ENCODE measurements at places on chromosomes 5 and 9.

DNA sequence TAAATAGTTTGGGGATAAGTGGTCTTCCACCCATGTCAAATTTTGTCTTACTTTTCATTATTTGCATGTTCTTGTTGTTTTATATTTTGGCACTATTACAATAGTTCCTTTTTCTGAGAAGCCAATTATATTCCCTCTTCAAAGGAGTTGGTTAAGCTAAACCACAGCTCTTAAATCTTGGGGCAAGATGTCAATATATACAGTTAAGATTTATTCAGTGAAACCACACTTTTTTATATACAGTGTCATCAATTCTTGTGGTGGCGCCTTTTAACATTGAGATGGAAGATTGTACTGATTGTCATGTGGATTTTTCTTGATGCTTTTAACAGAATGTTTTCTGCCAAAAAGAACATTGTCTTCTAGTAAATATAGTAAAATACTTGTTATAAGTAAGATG is 104.1 kb downstream of the MTREX start:
- DNase-seq: no peak

- no peak for DNase-seq
These were observed 141.0 kb downstream of the MEF2C start for GRCh38 chr5:88741964-88742363.

GRCh38 chr5:138641547-138642298 is 66.5 kb upstream of the HSPA9 start:
- DNase-seq: peak; percentile 75

GRCh38 chr5:164372892-164373291 is 867.5 kb downstream of the MAT2B start:
- no peak for DNase-seq

DNA sequence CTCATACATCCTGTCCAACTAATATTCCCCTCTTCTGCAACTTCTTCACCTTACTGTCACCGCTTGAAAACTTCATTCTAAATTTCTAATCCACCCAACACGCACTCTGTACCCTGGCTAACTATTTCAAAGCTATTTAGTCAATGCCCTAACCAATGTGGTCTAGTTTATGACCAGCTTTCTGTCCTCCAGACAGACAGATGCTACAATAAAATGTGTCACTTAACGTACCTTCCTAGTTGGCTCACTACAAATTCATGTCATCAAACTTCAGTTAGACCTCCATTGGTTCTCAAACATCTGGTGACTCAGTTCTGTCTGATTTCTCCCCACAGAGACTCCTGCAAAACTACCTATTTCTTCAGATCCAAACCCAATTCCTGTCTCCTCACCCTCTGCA is 57.7 kb downstream of the FAM13B start:
- DNase-seq: no peak

GRCh38 chr9:18314316-18314715 is 159.6 kb upstream of the ADAMTSL1 start:
- no peak for DNase-seq

DNA sequence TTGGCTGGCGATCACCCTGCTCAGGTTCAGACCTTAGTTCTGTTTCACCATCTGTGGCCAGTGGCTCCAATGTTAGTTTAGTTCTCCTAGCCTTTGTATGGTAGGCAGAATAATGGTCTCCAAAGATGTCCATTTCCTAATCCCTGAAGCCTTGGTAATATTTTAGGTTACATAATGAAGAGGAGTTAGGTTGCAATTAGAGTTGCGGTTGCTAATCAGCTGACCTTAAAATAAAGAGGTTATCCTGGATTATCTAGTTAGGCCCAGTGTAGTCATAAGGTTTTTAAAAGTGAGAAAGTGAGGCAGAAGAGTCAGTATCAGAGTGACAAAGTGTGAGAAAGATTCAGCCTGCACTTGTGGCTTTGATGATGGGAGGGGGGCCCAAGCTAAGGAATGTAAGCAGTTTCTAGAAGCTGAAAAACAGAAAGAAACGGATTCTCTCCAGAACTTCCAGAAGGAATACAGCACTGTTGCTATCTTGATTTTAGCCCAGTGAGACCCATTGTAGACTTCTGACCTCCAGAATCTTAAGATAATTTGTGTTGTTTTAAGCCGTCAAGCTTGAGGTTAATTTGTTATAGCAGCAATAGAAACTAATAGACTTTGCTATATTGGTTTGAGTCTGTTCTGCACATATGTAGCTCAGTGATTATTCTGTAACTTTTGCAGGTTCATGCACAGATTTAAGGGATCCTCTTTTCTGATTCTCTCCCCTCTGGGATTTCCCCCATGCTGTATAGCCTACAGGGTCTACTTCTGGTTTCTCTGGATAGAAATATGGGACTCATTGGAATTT is 21.6 kb downstream of the LNPEP start:
- DNase-seq: no peak

DNA sequence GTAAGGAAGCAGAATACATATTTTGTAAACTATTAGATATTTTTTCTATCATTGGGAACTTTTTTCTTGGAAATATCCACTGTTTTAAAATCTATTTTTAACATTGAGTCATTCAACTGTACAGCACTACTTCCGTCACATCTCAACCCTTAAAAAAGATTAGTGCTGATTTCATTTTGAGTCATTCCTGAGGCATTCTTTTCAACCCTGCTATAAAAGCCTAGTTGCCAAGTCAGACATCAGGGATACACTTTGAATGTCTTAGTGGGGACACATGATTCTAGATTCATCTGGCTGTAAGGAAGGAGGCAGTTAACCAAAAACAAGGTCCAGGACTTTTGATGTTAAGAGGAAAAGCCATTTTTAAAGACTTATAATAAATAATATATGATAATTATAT is 160.9 kb downstream of the GIN1 start:
- DNase-seq: no peak

GRCh38 chr5:146947181-146947941 is 68.8 kb upstream of the PPP2R2B start:
- no peak for DNase-seq

GRCh38 chr9:137252555-137253506 is 1.7 kb downstream of the STPG3 start:
- no peak for DNase-seq

GRCh38 chr9:16815079-16815478 is 55.4 kb downstream of the BNC2 start:
- DNase-seq: no peak

DNA sequence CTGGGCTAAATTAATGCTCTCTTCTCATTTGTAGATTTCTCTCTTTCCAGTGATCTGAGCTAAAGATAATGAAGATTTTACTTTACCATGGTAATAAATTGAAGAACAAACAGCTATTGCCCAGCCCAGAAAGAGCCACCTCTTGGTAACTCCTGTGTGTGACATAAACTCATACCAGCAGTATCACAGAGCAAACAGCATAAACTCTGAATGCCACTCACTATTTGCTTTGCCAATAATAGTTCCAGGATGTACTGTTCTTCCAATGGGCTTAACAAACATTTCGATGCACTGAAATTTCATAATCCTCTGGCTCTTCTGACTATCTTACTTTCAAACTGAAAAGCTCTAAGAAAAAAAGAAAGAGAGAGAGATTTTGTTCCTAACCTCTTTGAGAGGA is 69.8 kb upstream of the RASEF start:
- no peak for DNase-seq

GRCh38 chr9:134489621-134490408 is 151.8 kb upstream of the COL5A1 start:
- DNase-seq: no peak

- no peak for DNase-seq
These were observed 22.5 kb upstream of the HMGCS1 start for GRCh38 chr5:43335681-43336080.

- no peak for DNase-seq
These were observed 218.2 kb upstream of the NUDT12 start for GRCh38 chr5:103780794-103781193.

DNA sequence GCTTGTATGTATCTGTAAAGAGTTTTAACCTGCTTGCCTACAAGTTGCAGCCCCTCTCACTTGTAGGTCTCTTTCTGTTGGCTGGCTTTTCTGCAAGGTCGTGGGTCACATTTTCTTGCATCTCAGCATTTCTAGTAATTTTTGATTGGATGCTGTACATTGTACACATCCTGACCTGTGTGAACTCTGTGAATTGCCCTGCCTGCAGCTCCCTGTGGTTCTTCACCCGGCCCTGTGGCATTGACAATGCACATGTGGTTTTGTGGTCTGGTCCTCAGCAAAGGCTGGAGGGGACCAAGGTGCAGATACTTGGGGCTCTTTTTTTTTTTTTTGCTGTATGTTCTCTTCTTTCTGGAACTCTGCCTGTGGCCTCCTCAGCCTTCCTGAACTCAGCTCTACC is 53.6 kb downstream of the WNK2 start:
- no peak for DNase-seq

- DNase-seq: no peak
These were observed 2.8 kb downstream of the PITX1 start for GRCh38 chr5:135030956-135031812.

DNA sequence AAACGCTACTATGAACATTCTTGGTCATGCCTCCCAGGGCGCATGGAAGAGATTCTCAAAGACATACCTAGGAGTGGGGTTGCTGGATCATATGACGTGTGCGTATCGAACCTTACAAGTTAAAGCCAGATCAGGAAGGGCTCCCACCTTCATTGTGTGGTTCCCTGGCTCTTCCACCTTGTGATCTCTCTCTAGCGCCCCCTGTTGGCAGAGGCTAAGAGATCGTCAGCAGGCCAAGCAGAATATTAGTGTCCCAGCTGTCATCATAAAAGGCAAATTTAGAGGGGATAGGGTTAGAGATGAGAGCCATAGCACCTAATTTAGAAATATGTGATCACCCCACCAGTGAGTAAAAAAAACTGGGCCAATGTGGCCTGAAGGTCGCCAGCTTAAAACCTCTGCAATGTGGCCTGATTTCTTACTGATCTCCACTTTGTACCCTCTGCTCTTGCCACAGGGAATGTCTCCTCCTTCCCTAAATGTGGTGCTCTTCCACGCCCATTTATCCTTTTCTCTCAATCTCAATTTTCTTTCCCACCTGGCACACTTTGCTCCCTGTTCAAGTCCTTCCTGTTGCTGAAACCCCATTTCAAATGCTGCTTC is 91.7 kb upstream of the SHB start:
- DNase-seq: peak; percentile 75

GRCh38 chr9:71985297-71985911 is 74.0 kb downstream of the C9orf85 start:
- no peak for DNase-seq

DNA sequence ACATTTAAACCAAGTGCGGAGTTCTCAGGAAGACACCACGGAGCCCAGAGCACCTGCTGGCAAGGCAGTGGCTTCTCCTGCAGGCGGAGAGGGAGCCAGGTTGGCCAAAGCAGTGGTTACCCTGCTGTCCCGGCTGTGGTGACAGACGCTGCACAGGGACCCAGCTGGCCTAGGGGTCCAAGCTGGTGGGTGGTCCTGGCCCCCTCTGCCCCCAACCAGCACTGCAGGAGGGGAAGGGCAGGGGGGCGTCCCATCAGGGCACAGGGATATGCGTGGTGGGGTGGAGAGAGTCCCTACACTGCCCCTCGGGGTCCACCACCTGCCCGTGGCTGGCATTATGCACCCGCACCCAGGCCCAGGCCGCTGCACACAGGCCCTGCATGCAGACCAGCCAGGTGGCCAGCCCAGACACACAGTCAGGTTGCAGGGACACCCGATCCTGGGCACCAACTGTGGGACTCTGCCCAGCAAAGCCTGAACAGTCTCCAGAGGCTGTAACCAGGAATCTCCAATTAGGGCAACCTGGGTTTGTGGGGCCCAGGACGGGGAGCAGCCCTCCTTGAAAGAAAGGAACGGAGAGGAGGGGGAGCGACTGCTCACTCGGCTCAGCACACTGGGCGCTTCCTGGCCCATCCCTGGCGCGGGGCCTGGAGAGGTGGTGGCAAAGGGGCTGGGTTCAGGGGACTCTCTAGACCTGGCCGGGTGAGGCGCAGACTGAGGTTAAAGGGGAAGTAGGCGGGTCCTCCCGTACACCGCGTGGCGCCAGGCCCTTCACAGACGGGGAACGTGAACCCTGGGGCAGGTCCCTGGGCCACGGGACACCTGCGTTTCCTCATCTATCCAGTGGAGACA is 46.3 kb downstream of the NACC2 start:
- no peak for DNase-seq

DNA sequence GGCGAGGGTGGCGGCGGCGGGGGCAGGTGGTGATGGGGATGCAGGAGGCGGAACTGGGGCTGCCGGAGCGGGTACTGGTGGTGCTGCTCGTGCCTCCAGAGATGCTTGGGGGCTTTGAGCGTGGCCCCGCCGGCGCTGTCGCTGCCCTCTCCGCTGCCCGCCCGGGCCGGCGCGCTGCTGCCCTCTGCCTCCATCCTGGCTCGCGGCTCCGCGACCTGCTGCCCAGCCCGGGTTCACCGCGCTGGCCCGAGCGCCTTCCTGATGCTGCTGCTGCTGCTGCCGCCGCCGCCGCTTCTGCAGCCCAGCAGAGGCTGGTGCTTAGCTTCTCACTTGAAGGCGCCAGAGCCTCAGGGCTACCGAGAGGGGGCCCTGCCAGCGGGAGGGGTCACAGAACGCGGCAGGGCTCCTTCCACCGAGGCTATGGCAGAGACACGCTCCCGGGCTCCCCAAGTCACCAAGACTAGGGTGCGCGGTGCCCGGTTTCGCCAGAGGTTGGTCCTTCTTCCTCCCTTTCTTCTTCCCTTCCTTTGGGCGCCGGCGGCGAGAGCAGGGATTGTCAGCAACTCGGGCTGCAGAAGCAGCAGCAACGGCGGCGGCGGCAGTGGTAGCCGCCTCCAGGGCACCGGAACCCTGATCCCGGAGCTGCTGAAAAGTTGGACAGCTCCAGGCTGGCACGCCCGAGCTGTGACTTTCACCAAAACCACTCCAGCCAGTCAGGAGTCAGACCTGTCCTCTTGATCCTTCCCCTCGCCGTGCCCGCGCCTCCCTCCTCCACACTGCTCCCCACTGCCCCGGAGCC is at the start of gene PDE4D:
PDE4D (minus strand) TSS at position 298 of the 799 bp plus-strand sequence.
- DNase-seq: no peak

DNA sequence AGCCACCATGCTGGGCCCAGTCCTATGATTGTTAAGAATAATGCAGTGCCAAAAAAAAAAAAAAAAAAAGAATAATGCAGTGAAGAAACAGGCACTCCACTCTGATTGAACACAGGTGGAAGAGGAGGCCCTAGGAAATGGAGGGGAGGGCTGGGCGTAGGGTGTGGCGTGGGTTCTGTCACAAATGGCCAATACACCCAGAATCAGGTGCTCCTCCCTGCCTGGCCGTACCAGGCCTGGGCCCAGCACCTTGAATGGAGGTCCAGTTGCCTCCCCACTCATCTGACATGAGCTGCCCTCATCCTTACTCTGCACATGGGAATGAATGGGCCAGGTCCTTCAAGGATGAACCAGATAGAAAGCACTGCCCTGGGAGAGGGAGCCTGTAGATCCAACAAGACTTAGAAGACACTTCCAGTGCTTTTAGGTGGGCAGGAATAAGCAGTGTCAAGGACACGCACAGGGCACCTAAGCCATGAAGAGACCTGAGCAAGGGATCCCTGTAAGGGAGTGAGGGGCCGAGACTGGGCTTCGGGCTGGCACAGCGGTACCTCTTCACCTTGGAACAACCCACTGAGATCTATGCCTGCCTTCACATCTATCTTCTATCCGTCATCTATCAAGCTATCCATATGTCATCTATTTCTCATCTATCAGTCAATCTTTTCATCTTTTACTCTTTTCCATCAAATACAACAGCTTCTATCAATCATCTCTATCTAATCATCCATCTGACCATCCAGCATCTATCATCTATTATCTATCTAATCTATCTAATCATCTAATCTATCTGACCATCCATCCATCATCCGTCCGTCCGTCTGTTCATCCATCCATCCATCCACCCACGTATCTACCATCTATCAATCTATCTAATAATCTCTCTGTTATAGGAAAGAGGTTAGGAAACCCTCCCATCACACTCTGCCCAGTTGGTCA is 15.9 kb downstream of the NINJ1 start:
- no peak for DNase-seq

GRCh38 chr5:172622091-172623046 is 18.7 kb upstream of the NEURL1B start:
- DNase-seq: no peak
